ENCODE measurements at places on chromosomes 6 and 20.

DNA sequence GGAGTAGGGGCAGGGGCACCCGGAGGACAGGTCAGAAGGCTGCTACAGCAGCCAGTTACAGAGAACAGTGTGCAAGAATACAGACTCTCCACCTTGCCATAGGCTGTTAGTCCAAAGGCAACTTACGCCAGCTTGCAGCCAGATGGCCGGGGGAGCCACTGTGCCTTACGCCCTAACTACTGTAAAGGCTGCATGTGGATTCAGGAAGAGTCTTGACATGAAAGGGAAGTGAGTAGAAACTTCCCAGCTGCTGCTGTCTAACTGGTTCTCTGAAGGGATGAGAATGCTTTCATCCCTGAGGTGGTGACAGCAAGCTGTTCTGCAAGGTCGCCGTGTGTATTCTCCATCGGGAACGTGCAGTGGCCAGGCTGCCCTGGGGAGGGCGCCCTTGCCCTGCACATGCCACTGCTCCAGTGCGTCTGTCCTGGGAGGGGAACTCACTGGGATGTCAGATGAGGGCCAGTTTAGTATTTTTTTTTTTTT is 46.1 kb downstream of the LYRM4 start:
- no peak for DNase-seq

DNA sequence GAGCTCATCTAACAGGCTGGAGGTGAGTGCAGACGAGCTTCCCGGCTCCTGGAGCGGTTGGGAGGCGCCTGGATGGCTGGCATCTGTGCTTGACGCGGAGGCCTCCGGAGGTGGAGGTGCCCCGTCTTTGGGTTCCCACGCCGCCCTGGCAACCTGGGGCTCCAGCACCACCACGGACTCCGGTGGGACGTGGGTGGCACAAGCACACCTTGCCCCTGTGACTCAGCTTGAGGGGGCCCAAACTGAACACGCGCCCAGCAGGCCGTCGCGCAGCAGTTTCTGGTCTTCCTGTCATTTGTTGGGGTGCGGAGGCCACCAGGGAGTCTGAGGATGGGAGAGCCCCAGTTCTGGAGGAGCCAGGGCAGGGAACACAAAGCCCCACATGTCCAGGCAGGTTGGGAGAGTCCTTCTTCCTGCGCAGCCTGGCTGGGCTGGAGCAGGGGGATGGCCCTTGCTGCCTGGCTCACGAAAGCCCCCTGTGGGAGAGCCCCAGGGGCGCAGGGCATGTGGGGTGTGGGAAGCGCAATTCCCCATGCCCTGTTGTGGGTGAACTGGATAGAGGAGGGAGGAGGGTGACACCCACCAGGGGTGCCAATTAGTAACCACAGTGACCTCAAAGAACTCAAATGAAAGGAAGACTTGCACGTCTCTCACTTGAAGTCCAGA is 1378.6 kb upstream of the DEFB115 start:
- no peak for DNase-seq

GRCh38 chr6:111601886-111602285 is 3.8 kb downstream of the TRAF3IP2 start:
- no peak for DNase-seq

GRCh38 chr20:61123751-61124368 is 128.2 kb upstream of the CDH4 start:
- no peak for DNase-seq

DNA sequence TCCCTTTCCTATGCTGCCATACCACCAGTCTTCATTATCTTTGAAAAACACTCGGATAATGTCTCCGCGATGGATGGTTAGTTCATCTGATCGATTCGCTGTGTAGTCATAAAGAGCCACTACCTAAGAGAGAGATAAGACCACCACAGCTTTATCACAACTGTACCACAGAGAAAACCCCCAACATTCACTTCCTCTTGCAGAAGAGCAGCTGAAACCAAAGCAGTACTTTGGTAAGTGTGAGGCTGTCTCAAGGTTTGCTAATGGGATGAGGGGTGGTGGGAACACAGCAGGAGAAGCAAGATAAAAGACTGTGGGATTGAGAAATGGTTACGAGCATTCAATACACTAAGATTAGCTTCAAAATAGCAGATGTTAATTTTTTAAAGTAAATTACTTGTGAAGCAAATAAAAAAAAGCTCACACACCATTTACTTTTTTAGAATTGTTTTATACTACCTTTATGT is 142.1 kb downstream of the MYB start:
- DNase-seq, result no peak

DNA sequence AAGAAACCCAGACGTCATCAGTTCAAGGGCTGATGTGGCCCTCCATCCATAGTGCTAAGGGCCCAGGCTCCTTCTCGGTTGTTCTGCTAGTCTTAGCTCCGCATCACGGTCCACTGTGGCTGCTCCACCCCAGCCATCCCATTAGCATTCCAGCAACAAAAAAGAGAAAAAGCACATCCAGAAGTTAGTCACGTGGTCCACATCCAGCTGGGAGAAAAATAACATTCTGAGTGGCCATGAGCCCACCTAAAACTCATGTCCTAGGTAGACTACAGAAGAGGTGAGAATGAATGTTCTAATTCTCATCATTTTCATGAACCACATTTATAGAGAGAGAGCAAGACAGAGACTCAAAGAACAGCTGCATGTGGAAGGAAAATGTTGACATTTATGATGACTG is 49.4 kb upstream of the TAB2 start:
- no peak for DNase-seq

- DNase-seq, result no peak
These were observed 520.6 kb upstream of the CHD6 start for GRCh38 chr20:42138729-42139128.

DNA sequence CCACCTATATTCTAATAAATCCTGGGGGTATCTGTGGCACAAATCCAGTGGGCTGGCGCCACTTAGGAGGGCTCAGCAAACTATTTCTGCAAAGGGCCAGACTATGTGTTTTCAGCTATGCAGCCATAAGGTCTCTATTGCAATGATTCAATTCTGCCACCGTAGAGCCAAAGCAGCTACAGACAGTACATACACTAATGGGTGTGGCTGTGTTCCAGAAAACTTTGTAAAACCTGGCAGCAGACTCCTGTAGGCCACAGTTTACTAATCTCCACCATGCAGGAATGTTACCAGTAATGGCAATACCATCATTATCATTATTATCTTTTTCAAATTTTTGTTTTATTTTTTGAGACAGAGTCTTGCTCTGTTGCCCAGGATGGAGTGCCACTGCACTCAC is 65.7 kb downstream of the SULF2 start:
- no peak for DNase-seq

DNA sequence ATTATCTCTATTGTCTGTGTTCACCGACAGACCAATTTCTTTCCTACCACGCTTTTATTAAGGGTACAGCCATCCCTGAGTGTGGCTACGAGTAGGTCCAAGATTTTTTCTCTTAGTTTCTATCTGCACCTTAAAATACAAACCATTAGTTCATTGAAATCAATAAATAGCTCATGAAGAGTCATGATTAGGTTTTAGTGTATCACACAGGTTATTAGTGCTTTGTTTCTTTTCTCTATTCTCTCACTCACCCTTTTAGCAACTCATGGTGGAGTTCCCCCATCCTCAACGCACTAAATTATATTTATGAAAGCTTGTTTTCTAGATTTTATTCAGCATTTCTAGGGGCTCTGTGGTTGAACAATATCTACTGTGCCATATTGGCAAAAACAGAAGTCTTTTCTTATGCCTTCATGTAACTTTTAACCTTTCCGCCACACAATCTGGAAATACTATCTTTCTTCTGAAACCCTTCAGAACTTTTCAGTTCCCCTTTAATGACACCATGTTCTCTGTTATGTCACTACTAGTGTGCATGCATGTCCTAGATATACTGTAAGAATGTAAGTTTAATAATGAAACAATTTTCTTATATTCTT is 128.2 kb upstream of the LAMA2 start:
- no peak for DNase-seq

GRCh38 chr20:53165452-53165851 is 193.3 kb downstream of the TSHZ2 start:
- DNase-seq, result no peak

- DNase-seq, result no peak
These were observed 120.5 kb downstream of the KIF13A start for GRCh38 chr6:17866876-17867444.

DNA sequence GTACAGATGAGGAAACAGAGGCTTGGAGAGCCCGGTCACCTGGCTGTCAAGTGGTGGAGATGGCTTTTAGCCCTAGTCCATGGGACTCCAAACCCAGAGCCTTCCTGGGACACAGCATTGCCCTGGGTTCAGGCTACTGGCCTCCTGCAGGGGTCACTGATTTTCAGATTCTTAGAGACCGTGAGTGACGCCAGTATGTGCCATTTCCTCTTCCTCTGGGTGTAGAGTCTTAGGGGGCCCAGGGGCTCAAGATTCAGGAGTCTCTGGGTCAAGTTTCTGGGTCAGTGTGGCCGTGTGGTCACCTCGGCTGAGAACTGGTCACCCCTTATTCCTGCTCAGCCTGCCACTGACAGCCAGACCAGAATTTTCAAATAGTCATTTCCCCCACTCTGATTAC is 574 bp downstream of the ARHGAP40 start:
- no peak for DNase-seq

- no peak for DNase-seq
These were observed 17.7 kb downstream of the DHX35 start for GRCh38 chr20:38979842-38980241.

- no peak for DNase-seq
These were observed 140.4 kb downstream of the CDKAL1 start for GRCh38 chr6:20674664-20675063.

DNA sequence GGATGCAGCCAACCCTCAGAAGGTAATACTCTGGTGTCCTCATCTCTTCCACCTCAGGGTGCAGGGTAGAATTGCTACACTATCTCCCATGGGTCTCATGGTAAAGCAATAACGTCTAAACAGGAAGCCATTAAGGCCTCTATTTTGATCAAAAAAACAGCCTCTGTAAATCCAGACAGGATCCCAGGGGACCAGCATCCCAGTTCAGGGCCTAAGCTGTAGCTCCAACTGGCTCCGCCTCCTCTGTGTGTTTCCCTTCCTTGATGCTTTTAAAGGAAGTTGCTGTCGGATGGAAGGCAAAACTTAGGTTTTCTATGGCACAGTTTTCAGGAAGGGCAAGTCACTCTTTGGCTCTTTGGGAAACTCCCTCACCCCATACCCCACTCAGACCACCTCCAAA is 222.0 kb downstream of the MAFB start:
- DNase-seq, result no peak

GRCh38 chr6:163253556-163254213 is 160.8 kb upstream of the QKI start:
- DNase-seq, result no peak

GRCh38 chr6:128494440-128494839 is 26.0 kb downstream of the PTPRK start:
- no peak for DNase-seq

Measured in non-pigmented ciliary epithelial cell (primary cell).